Stimulated activated CD4-positive, alpha-beta T cell treated with anti-CD3 and anti-CD28 coated beads, Interleukin-4, amount 100 ng/mL, for 1 hour (primary cell): ENCODE measurements at places on chromosomes 13 and 19.
A peak's percentile ranks its signal among the peaks of the same experiment; 100 is the strongest.

DNA sequence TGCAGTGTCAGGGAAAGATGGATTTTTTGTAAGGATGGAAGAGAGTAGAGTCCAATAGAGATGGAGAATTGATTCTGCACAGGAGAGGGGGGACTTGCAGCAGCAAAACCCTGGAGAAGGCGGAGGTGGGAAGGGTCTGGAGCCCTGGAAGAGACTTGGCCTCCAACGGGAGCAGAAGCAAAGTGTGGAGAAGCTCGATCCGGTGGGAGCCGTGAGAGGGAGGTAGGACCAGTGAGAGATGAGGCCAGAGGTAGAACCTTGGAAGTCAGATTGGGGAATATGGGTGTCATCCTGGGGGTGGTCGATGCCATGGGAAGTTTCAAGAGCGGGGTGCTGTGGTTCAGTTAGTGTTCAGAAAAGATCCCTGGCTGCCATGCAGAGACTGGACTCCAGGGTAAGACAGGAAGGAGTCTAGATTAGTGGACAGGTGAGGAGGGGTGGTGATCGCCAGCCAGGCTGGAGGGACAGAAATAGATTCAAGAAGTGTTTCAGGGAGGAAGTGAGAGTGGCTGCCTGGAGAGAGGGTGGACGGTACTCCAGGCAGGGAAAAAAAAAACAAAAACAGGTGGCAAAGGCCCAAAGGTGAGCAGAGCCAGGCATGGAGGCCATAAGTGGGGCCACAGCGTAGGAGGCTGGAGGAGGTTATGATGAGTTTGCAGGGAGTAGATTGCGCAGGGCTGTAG is 2.6 kb downstream of the PPP5C start:
- no peak for DNase-seq

- no peak for DNase-seq
Measured at GRCh38 chr19:9076901-9077300, 10.0 kb upstream of the OR1M1 start.

GRCh38 chr13:90402613-90403012 is 944.9 kb upstream of the MIR17HG start:
- no peak for DNase-seq

DNA sequence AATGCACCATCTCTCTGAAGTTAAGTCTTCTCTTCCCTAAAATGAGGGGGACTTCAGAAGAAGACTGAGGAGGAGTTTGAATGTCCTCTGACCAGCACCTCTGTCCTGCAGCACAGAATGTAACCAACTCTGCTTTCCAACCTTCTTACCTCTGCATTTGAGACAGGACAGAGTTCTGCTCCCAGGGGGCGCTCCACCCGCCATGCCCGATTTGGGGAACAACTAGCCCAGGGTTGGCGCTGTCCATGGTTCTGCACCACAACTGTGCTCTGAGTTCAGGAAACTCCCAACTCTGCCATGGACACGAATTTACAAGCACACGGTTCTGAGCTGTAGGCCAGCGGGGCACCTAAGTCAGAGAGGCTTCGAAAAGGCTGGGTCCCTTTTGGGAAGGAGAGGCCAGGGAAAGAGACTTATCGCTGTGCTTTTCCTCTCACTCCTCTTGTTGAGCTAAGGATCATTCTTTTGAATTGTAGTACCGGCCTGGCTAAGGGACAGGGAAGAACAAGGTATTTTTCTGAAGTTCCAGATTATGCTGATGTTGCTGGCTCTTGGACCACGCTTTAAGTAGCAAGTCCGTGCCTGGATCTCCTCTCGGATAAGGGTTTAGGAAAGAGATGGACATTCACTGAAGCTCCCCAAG is 22.2 kb downstream of the SIGLEC5 start:
- peak; percentile 67 for DNase-seq

- DNase-seq, result no peak
Measured at GRCh38 chr13:51230477-51231105, 8.4 kb downstream of the FAM124A start.

- no peak for DNase-seq
Measured at GRCh38 chr19:35556846-35557538, 6.5 kb downstream of the ATP4A start.

- DNase-seq, result peak; percentile 63
Measured at GRCh38 chr19:18208098-18208951, 4.5 kb upstream of the RAB3A start.

DNA sequence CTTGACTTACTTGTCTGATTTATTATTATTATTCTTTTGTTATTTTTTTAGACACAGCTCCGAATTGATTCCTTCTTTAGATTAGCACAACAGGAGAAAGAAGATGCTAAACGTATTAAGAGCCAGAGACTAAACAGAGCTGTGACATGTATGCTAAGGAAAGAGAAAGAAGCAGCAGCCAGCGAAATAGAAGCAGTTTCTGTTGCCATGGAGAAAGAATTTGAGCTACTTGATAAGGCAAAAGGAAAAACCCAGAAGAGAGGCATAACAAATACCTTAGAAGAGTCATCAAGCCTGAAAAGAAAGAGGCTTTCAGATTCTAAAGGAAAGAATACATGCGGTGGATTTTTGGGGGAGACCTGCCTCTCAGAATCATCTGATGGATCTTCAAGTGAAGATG is 29.4 kb downstream of the ERCC5 start:
- DNase-seq, result no peak

DNA sequence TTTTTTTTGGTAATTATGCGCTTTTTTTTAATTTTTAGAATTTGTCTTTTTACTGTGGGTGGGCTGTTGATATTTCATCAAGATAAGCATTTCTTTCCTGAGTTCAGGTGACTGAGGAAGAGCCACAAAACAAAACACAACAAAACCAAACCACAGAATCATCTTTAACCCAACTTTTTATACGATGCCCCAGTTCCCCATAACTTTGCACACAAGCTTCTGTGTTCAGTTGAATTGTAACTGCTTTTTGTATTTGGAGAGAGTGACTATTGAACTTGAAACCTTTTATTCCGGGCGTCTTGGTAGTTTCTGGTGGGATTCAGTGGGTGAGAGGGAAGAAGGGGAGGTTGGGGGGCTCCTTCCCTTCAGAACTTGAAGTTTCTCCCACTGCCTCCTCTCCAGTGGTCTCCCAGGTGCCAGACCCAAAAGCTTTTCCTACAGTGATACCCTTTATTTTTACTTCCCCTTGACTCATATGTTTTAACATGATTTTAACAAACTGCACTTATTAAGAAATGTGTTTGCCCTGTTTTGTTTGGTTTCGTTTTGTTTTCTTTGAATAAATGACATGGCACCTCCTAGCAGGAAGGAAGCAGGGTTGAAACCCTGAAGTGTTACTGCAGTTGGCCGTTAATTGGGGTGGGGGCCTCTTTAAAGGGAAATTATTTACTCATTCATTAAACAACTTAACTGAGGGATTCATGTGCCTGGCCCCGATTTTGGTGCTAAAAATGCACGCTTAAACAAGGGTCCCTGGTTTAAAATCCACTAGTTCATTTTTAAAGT is 2.7 kb upstream of the CCDC97 start:
- no peak for DNase-seq

DNA sequence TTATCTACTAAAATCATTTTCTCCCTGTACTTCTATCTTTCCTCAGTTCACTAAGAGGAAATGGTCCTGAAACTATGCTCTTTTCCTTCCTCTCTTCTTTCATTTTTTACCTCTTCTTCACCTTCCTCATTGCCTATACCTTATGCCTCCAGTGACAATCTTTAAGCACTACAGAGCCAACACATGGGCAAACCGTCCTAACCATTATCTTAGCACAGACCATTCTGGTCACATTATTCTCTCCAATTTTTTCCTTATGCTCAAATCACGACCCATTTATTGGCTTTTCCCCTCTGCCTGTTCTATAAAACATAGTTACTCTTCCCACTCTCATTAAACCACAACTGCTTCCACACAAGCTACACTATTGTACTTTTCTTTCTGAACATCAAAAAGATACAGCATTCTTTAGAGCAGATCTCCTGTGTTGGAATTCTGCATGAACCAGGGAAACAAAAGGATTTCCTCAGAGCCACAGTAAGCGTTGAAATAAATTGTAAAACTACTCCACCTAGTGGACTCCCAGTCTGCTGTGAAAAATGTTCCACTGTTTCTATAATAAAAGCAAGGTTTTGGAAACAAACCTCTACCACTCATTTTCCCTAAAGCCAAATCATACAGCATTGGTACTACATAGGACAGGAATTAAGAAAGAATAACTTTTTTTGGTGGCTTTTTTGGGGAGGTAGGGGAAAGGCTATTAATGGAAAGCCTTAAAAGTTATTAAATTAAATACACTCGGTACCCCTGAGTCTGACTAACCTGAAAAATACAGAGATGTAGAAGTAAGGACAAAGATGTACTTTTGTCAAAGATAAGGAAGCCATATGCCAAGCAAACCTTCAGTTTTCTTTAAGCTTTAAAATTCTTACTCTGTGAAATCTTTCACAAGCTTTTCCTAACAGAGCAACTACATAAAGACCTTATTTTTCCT is 19.5 kb downstream of the NUFIP1 start:
- DNase-seq, result no peak

DNA sequence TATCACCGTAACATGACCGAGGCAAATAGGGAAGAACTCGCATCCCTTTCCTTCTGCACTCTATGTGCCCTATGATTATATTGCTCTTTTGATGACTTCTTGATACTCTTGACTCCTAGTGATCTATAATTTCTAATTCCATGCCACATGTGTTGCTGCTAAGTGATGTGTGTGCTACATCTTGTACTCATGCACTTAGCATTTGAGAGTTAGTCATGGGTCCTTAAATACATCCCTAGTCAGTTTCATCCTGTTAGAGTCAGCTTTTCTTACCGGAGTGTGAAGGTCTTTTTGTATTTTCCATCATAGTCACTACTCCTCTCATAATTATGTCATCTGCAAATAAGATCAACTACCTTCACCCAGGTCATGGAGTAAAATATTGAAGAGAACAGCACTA is 30.2 kb downstream of the RXFP2 start:
- no peak for DNase-seq

DNA sequence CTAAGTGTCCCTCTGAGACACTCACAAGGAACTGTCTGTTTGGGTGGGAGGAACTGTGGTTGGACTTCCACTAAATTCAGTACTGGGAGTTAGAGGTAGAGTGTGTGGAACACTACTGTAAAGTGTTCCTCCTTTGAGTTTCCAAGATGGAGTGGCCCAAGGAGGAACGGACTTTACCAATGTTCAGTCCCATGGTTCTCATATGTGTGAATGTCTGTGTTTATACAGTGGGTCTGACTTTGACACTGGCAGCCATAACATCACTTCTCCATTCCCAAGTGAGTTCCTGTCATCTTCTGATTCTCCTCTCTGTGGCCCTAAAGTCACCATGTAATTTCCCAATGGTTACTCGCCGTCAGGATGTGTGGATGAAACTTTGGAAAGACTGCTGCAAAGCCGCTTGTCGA is 136.8 kb upstream of the SERP2 start:
- DNase-seq, result no peak

GRCh38 chr13:32650705-32651311 is 64.6 kb downstream of the PDS5B start:
- DNase-seq, result peak; percentile 33

- DNase-seq, result no peak
Measured at GRCh38 chr19:55118401-55118991, 1.1 kb upstream of the PPP1R12C start.
